SW480 (cell line): ENCODE measurements at places on chromosomes 5 and 9.

DNA sequence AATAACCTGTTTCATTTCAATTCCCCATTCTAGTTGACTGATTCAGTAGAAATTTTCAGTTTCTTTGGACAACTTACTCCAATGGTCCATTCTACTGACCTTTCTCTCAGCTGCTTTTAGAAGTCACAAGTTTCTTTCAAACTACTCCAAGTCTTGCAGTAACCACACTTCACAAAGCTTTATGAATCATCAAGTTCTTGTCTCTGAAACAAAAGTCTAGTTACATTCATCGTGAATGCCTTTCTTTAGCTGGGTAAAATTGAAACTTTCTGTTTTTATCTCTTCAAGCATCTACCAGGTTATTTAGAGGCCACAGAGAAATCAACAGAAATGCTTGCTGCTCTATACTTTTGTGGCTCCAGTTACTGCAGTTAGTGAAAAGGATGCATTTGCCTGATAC is 405.4 kb downstream of the TMEM232 start:
- DNase-seq: no peak

DNA sequence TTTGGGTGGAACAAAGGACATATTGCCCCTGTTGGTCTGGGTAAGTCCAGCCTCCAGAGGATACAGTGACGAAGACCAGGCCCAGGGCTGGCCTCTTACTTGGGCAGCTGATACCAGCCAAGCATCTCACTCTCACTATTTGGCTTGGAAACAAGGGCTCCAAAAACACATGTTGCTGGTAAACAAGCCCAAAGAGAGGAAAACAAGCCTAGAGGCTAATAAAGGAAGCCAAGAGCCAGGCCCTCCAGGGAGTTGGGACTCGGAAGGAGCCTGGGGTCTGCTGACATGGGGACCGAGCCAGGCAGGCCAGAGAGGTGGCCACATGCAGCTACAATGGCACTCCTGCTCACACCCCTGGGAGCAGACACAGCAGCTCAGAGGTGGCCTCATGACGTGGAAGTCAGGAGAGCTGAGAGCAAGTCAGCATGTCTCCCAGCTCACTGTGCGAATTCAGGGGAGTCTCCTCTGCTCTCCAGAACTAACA is 5.7 kb downstream of the SPARC start:
- DNase-seq: no peak

DNA sequence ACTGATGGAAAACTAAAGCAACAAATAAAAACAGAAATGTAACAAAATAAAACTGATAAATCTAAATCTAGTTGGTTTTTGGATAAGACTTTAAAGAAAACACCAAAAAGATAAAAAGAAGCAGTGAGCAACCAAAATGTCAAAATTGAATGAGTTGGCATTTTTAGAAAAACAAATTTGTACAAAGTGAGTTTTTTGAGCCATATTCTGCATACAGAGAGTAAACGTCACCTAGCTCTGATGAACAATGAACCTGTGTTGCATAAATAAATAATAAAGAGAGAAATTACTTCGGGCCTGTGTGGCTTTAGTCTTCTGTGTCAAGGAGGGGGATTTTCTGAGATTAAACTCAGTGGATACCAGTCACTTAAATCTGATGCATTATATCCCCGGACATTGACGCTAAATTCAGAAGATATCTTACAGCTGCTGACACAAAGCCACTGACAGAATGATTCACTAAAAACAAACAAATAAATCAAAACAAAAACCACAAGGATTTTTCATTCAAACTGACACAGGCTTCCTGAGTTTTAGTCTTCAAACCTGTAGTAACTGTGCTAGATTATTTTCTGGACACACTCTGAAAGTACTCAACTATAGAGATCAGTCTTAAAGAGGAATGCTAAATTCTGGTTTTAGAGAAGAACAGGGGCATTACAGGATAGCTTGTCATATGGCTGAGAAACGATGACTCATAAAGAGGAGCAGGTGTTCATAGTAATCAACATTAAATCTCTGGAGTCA is 403.5 kb upstream of the ST8SIA4 start:
- peak; percentile 80 for DNase-seq

DNA sequence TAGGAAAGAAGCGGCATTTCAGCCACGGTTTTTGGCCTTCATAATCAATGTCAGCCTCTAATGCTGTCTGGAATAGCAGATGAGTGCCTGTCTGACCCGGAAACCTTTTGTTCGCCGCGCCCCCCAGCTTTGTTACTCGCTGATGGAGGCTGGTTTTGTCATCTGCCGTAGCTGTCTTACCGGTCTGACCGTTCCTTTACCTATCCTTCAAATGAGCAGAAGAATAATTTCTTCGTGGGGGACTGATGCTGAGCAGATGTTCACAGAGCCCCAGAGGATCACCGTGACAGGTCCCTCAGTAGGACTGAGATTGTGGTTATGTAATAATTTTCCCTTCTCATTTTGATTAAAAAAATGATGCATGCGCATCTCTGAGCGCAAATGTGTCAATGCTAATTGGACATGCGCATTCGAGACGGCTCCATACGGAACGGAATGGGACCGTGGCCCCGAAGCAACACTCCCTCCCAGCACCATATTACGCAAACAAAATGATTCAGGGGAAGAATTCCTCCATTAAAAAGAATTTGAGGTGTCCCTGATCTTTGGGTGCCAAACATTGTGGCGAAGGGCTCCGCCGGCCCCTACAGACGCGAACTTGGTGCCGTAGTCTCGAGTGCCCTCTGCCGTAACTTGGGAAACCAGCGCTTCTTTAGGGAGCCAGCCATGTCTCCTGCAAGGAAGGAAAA is 27.6 kb downstream of the TLX3 start:
- no peak for DNase-seq

- no peak for DNase-seq
Observed at GRCh38 chr5:10235350-10235749, 14.3 kb downstream of the ATPSCKMT start.

DNA sequence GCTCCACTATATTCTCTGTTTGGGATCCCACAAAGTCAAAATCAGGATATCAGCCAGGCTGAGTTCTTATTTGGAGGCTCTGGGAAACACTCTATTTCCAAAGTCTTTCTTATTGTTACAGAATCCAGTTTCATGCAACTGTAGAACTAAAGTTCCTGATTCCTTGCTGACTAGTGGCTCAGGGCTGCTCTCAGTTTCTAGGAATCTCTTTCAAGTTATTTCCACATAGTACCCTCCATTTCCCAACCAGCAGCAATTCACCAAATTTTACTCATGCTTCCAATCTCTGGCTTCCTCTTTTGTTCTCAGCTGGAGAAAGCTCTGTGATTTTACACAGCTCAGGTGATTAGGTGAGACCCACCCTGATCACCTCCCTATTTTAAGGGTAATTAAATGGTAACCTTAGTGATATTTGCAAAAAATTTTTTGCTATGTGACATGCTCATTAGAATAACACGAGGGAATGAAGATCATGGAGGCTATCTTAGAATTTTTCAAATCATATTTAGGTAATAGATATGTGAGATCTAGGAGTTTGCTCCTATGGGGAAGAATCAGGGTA is 794.9 kb upstream of the ARRDC3 start:
- no peak for DNase-seq
